ENCODE measurements at places on chromosomes 7 and 10. TPM values are rescaled to one million over a fixed set of nuclear protein-coding genes. Genes with fewer than 3 reads are reported as not detected.

DNA sequence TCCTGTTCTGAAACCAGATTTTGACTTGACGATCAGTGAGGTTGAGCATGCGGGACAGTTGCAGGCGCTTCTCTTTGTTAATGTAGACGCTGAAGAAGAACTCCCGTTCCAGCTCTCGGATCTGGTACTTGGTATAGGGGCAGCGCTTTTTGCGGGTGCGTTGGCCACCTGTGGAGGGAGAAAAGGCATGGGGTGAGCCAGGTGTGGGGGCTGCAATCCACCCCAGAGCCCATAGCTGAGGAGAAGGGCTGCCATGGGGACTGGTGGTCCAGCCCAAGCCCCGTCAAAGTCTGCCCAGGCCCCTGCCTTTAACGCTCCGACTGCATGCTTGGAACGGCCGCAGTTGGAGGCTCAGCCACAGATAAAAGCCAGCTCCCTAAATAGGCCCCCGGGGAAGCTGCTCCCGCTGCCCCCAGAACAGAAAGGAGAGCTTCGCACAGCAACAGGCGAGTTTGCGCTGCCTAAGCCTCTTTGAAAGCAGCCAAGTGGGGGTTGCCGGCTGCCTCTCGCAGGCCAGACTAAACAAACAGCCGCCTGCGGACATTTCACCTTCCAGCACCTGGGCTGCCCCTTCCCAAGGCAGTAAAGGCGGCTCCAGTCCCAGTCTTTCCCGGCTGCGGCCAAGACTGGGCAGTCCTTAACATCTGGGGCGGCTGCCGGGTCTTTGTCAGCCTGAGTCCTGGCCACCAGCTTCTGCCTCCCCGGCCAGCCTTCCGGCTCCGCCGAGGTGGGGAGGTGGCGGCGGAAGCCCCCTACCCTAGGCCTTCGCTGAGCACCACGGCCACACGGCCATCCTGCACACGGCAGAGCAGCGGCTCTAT lies 2.0 kb downstream of the HOXA11 start:
- no peak for DNase-seq

GRCh38 chr10:113518816-113519591 lies 33.8 kb upstream of the HABP2 start:
- DNase-seq, result no peak

- no peak for DNase-seq
Measured at GRCh38 chr7:142587578-142588191, 161.6 kb upstream of the PRSS1 start.

BTBD16 gene
- 0.32 TPM for total RNA-seq

- DNase-seq, result no peak
Measured at GRCh38 chr7:141055146-141055545, 18.7 kb upstream of the TMEM178B start.

LIPN gene
- total RNA-seq, result not detected

DNA sequence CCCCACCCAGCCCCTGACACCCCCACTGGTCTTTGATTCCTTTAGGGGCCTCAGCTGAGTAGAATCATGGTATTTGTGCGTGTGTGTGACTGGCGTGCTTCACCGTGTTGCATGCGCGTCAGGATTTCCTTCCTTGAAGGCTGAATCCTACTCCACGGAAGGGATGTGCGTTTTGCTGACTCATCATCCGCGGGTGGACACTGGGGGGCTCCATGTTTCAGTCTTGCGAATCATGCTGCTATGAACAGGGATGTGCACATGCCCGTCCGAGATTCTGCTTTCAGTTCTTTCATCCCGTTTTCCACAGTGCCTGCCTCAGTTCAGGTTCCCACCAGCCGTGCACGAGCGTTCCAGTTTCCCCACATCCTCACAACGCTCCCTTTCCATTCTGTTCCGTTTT lies 20.9 kb upstream of the JAKMIP3 start:
- DNase-seq, result no peak

DNA sequence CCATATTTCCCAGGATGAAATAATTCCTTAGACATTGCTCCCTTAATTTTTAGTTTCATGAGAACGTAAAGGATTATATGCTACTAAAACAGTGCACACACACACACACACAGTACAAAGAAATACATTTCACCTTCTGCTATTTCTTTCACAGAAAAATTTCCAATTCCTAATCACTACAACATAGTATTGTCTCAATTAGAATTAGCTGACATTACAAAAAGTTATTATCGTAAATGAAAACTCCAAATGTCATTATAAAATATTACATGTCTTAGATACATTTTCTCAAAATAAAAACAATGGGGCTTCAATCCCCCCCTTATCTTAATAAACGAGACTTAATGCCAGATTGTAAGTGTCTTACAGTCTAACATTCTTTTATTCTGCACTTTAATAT lies 12.3 kb upstream of the RUFY2 start:
- no peak for DNase-seq

DNA2 gene
- 2.1 TPM for total RNA-seq

GRCh38 chr10:62852961-62853702 lies 37.0 kb upstream of the EGR2 start:
- DNase-seq, result no peak

GJC3 gene
- total RNA-seq, result 0.34 TPM

PON3 gene
- 0.30 TPM for total RNA-seq

STEAP1B gene
- total RNA-seq, result 0.91 TPM

- DNase-seq, result no peak
Measured at GRCh38 chr7:27247452-27248426, 5.1 kb downstream of the EVX1 start.

DNA sequence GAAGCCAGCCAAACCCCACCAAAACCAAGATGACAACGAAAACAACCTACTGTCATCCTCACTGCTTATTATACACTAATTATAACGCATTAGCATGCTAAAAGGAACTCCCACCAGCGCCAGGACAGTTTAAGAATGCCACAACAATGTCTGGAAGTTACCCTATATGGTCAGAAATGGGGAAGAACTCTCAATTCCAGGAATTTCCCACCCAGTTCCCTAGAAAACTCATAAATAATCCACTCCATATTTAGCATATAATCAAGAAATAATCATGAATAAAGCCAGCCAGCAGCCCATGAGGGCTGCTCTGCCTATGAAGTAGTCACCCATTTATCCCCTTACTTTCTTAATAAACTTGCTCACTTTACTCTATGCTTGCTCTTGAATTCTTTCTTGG lies 20.8 kb downstream of the MICU1 start:
- DNase-seq, result no peak

HTR7 gene
- total RNA-seq, result 1.3 TPM

Measured in psoas muscle (tissue), 8 donors.